ENCODE measurements at places on chromosomes 4 and X. TPM values are rescaled to one million over a fixed set of nuclear protein-coding genes. Genes with fewer than 3 reads are reported as not detected.

Gene RAB39B
- total RNA-seq: 0.53 TPM

Gene HEPH
- total RNA-seq: 99.5 TPM

Gene CCDC110
- 0.59 TPM for total RNA-seq

Gene NHSL2
- total RNA-seq: 0.45 TPM

Gene YY2
- total RNA-seq: 1.1 TPM

Gene ITIH6
- not detected for total RNA-seq

Gene HSFX3
- not detected for total RNA-seq

Gene CSN2
- total RNA-seq: not detected

Gene SGCB
- total RNA-seq: 22.1 TPM

Gene HGFAC
- not detected for total RNA-seq
